ENCODE measurements at places on chromosomes 1 and 21.
A peak's percentile ranks its signal among the peaks of the same experiment; 100 is the strongest.

DNA sequence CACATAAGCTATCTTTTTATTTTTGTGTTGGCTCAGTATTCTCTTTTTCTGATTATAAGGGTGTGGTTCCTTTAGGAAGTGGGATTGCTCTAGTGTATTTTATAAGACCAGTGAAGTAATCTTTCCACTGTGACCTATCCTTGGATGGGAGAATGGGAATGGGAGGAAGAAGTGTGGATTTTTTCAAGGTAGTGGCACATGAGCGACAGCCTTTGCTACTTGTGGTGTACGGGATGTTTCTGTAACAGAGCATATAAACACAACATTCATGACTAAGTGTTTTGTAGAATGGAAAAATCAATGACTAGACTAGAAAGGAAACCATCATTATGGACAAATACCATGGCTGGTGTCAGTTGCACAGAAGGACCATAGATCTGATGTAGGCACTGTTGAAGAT lies 209.6 kb downstream of the GIPC2 start:
- DNase-seq, result no peak

DNA sequence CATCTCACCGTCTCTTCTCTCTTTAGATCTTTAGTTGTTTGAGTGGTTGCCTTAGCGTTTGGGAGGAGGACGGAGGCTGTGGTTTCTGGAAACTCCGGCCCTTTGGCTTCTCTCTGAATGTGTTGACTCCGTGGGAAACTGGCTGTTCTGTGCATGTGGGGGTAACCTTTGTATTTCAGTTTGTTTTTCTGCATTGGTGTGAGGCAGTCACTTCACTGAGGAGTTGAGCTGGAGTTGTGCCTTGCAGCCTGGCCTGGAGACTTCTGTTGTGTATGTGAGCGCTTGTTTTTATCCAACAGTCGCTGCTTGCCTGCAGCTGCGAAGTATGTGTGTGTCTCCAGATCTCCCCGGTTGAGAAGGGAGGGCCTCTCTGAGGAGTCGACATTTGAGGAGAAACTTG lies 33.6 kb downstream of the CLDN14 start:
- no peak for DNase-seq

DNA sequence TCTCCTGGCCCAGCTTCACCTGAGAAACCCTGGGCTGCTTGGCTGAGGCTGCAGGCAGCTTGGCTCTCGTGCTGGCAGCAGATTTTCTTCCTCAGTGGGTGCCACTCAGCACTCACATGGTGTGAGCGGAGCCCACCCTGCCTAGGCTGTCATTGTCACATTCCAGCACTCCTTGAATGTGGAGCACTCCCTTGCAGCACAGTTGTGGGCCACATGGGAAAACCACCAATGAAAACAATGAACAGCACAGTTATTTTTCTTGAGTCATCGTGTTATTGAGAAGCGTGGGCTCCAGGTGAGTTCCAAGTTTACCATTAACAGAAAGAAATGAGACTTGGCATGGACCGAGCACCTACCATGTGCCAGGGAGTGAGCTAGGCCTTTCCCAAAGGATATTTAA lies 27.2 kb upstream of the TRIM67 start:
- no peak for DNase-seq

DNA sequence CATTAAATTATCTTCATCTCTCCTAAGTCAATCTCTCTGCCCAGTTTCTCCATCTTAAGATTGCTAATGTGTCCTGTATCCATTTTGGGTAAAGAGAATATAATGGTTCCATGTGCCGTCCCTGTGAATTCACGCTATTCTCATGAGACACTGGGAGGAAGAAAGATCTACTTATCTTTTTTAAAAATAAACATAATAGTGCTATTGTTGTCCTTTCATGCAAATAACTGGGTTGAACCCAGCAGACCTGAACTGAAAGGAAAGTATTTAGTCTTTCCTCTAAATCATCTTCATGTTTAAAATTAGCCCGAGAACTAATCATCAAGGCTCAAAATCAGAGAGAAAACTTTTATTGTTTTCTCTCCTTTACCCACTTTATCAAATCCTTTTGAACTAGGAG lies 22.4 kb downstream of the SLAMF1 start:
- DNase-seq, result no peak

DNA sequence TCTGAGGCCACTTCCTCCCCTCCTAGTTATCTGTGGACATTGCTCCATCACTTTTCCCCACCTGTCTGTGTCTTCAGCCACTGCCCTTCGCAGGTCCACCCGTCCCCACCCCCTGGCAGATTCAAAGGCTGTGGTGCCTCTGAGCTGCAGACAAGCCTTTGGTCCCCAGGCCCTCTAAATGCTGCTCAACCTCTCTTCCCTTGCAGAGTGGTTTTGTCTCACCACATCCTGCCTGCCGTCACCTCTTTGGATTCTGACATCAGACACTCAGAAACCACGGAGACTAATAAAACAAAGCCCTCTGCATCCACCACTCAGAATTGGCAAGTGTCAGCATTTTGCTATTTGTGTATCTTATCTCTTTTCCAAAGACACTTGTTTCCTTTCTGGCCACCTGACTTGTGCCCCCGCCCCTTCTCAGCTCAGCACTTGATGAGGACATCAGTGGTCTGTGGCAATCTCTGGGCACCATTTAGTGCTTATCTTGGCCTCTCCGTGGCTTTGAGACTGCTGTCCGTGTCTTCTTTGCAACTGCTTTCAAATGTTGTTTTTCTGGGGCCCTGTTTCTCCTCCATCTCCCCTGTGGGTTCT lies 7.7 kb downstream of the CNIH3 start:
- peak; percentile 67 for DNase-seq

- no peak for DNase-seq
These were observed 49.6 kb downstream of the SLC37A1 start for GRCh38 chr21:42563261-42563660.

DNA sequence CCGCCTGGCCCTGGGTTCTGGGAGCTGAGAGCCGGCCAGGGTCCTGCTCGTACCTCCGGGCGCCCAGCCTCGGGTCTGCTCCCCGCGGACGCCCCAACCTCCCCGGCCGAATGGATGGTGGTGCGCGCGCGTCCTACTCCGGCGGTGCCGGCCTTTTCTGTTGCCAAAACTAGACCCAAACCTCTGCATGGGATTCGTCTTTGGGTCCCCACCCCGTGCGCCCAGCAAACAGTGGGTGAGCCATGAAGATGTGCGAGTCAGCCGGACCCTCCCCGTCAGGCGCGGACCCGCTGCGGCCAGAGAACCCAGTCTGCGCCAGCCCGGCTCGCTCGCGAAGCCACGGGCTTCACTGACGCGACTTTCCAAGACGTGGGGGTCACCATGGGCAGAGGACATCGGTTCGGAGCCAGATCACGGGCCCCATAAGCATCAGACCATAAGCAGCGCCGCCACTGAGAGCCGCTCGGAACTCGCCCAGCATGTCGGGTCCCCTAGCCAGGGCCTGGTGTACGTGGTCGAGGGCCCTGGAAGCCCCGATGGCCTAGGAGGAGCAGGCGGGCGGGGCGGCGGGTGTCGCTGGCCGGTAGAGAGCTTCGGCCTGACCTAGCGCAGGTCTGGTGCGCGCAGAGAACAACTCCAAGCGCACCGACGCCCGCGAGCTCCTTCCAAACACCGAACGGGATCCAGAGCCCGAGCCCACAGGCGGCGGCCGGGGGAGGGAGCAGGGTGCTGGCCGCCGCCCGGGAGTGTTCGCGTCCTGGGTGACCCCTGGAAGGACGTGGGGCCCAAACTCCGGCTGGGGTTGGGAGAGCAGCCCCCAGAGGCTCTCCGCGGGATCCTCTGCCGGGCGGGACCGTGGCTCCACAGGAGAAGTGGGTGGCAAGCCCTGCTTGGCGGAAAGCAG lies 1.0 kb upstream of the TP73 start:
- DNase-seq, result no peak

DNA sequence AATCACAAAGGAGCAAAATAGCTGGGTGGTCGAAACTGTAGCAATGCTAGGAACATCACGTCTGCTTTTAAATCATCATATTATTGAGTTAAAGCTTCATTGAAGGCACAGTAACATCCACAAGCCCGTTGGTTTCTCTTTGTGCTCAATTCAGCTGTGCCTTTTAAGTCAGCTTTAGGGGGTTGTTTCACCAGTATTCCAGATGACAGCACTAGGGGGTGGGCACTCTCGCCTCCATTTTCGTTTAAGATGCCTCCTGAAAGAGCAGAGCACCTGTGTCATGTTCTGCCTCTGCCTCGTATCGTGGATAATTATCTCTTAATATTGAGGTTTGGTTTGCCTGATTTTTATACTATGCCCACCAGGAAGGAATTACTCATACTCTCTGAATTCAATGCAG lies 139.8 kb upstream of the PTBP2 start:
- DNase-seq, result no peak

- no peak for DNase-seq
These were observed 72.4 kb upstream of the BCAR3 start for GRCh38 chr1:93753791-93754763.

- DNase-seq, result no peak
These were observed 123.1 kb upstream of the KCNJ6 start for GRCh38 chr21:38039369-38039768.

Data from stimulated activated CD4-positive, alpha-beta T cell treated with anti-CD3 and anti-CD28 coated beads, Interleukin-4, amount 100 ng/mL, for 24 hours (primary cell).